SK-N-SH (cell line): ENCODE measurements at places on chromosomes 7 and 10. TPM values are rescaled to one million over a fixed set of nuclear protein-coding genes. Genes with fewer than 3 reads are reported as not detected.
A peak's percentile ranks its signal among the peaks of the same experiment; 100 is the strongest.

DNA sequence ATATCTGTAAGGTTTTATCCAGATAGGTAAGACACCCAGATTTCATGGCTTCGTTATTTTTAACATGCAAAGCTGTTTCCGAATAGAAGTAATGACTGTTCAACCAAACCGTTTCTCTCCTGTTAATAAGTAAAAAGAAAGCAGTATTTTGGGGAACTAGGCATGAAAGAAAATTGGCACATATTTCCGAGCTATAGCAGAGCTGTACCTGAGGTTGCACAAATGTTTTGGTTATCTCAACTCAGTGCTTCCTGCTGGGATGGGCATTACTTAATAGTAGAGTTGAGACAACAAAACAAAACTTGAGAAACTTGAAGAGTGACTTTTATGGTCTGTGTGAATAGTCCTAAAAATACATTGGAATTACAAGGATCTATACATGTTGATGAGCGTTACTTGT is 564.3 kb upstream of the SORCS1 start:
- H3K4me3 ChIP-seq: no peak overlapping the region
- H3K36me3 ChIP-seq: no peaks in the 10 kb centered on the region
- DNase-seq: no peak
- no peaks in the 10 kb centered on the region for H3K27me3 ChIP-seq

The FGL2 gene
- not detected in 2 replicates for polyA plus RNA-seq

- peaks cover 14% of the 10 kb centered on the region for H3K4me1 ChIP-seq
- H3K4me3 ChIP-seq: no peak overlapping the region
- H3K27me3 ChIP-seq: peaks cover 18% of the 10 kb centered on the region; the same call in 1 of the 2 replicates
- H3K36me3 ChIP-seq: no peaks in the 10 kb centered on the region
- no peak overlapping the region for H3K27ac ChIP-seq
These were observed 262.8 kb downstream of the SLC25A13 start for GRCh38 chr7:96059075-96059474.

The TRAPPC14 gene
- polyA plus RNA-seq: 13.9 and 16.4 TPM in 2 replicates

DNA sequence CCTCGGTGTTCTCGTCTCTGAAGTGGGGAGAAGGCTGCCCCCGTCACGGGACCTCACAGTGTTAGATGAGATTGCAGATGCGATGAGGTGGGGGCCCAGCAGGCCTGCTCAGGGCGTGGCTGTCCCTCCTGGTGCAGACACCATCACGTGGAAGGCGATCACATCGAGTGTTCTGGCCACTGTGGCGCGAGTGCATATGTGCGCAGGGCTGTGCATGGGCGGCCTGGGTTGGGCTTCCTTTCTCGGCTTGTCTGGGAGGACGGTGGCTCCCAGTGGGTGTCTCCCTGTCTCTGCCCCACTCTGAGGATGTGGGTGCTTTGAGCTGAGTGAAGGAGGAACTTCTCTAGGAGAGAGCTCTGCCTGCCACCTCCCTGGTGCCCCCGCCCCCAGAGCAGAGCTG is 83.1 kb downstream of the LHPP start:
- H3K4me1 ChIP-seq: peaks cover 6% of the 10 kb centered on the region; the same call in 1 of the 2 replicates
- H3K27me3 ChIP-seq: no peaks in the 10 kb centered on the region
- no peak for DNase-seq
- H3K36me3 ChIP-seq: no peaks in the 10 kb centered on the region
- no peak overlapping the region for H3K27ac ChIP-seq

The RET gene
- polyA plus RNA-seq: 3.2 and 6.8 TPM in 2 replicates

- DNase-seq: no peak
- H3K27ac ChIP-seq: no peak overlapping the region
- H3K4me1 ChIP-seq: no peaks in the 10 kb centered on the region
- H3K4me3 ChIP-seq: no peak overlapping the region
- H3K36me3 ChIP-seq: no peaks in the 10 kb centered on the region
These were observed 243.1 kb downstream of the ARL4A start for GRCh38 chr7:12930534-12930933.

- no peak overlapping the region for H3K4me3 ChIP-seq
- peak overlapping the region; percentile 98 for H3K27ac ChIP-seq
- DNase-seq: no peak
- no peaks in the 10 kb centered on the region for H3K27me3 ChIP-seq
These were observed 784 bp upstream of the SERPINE1 start for GRCh38 chr7:101125989-101126650.

- no peak for DNase-seq
- no peaks in the 10 kb centered on the region for H3K36me3 ChIP-seq
- no peaks in the 10 kb centered on the region for H3K27me3 ChIP-seq
- no peak overlapping the region for H3K4me3 ChIP-seq
- H3K27ac ChIP-seq: no peak overlapping the region; the same call in 1 of the 2 replicates
- H3K4me1 ChIP-seq: no peaks in the 10 kb centered on the region; the same call in none of the 2 replicates
These were observed 162.7 kb downstream of the PFKFB3 start for GRCh38 chr10:6365384-6365783.

DNA sequence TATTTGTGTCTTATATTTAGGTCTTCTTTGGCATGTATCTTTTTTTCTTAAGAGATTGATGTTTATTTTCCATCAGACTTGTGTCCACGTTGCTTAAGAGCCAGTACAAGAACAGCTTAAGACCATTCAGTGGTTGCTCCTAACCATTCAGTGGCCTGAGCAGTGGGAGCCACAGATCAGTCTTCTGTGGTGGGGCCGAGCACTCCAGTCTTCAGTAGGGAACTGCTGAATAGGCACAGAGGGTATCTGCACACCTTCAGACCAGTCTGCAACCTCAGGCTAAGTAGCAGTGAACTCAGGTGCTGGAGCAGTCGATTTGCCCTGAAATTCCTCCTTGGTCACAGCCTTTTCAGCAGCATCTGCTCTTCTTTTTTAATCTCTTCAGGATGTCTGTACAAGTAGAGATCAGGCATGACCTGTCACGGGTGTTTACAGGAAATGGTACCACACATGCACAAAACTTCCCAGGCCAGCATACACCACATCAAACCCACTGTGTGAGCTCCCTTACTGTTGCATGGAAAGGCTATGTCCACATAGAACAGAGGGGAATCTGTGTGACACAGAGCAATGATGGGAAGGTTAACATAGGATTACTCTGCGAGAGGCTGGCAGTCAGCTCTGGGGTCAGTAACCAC is 51.5 kb downstream of the FAM107B start:
- DNase-seq: no peak
- H3K27ac ChIP-seq: no peak overlapping the region
- H3K4me3 ChIP-seq: no peak overlapping the region
- no peaks in the 10 kb centered on the region for H3K27me3 ChIP-seq

GRCh38 chr10:52759154-52759553 is 13.4 kb downstream of the MBL2 start:
- DNase-seq: no peak
- H3K4me3 ChIP-seq: no peak overlapping the region
- H3K27me3 ChIP-seq: no peaks in the 10 kb centered on the region; the same call in 1 of the 2 replicates
- H3K4me1 ChIP-seq: no peaks in the 10 kb centered on the region; the same call in 1 of the 2 replicates
- no peaks in the 10 kb centered on the region for H3K36me3 ChIP-seq
- no peak overlapping the region for H3K27ac ChIP-seq

DNA sequence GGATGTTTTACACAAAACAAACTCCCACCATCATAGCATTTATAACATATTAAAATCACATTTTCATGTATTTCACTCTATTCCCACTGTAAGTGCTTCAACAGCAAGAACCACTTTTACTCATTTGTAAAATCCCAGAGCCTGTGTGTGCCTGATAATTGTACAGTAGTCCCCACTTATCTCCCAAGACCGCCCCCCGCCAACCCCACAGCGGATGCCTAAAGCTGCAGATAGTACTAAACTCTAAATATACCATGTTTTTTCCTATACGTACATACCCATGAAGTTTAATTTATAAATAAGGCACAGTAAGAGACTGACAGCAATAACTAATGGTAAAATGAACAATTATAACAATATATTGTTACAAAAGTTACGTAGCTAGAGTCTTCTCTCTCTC is 33.5 kb downstream of the EZH2 start:
- no peak for DNase-seq
- no peaks in the 10 kb centered on the region for H3K27me3 ChIP-seq
- H3K4me3 ChIP-seq: no peak overlapping the region
- no peak overlapping the region for H3K27ac ChIP-seq

- no peaks in the 10 kb centered on the region; the same call in 1 of the 2 replicates for H3K27me3 ChIP-seq
- no peak overlapping the region for H3K4me3 ChIP-seq
- no peak overlapping the region for H3K27ac ChIP-seq
- no peak for DNase-seq
- peaks cover 53% of the 10 kb centered on the region for H3K4me1 ChIP-seq
These were observed 14.6 kb upstream of the C10orf53 start for GRCh38 chr10:49664842-49665355.

DNA sequence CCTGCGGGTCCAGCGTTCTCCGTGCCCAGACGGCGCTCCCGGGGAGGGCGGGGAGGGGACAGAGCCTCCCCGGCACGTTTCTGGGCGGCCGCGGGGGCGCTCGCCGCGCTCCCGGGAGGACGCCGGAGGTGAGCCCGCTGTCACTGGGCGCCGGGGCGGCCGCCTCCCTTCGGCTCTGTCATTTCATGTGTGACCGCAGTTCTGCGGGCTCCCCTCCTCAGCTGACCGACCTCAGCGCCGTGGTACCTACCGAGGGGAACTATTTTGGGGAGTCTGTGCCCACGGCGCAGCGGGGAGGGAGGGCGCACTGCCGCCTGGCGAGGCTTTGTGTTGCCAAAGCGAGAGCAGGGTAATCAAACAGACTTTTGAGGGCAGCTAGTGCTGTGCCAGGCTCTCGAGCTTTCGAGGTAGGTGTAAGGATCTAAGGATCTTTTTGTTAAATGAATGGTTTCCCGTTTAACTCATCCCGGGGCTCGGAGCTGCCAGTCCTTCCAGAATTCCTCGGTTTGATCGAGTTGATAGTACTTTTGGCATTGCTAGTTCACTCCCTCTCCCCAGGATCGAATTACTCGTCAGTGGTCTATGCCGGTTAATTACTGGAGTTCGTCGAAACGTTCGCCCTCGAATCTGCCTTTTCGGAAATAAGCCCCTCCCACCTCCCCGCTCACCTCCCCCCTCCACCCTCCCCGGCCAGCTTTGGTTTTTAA is 1.9 kb downstream of the ARID5B start:
- peak overlapping the region; percentile 67 for H3K4me3 ChIP-seq
- peaks cover 3% of the 10 kb centered on the region; the same call in 1 of the 2 replicates for H3K36me3 ChIP-seq
- DNase-seq: peak; percentile 78
- H3K4me1 ChIP-seq: peaks cover 22% of the 10 kb centered on the region; the same call in 1 of the 2 replicates

DNA sequence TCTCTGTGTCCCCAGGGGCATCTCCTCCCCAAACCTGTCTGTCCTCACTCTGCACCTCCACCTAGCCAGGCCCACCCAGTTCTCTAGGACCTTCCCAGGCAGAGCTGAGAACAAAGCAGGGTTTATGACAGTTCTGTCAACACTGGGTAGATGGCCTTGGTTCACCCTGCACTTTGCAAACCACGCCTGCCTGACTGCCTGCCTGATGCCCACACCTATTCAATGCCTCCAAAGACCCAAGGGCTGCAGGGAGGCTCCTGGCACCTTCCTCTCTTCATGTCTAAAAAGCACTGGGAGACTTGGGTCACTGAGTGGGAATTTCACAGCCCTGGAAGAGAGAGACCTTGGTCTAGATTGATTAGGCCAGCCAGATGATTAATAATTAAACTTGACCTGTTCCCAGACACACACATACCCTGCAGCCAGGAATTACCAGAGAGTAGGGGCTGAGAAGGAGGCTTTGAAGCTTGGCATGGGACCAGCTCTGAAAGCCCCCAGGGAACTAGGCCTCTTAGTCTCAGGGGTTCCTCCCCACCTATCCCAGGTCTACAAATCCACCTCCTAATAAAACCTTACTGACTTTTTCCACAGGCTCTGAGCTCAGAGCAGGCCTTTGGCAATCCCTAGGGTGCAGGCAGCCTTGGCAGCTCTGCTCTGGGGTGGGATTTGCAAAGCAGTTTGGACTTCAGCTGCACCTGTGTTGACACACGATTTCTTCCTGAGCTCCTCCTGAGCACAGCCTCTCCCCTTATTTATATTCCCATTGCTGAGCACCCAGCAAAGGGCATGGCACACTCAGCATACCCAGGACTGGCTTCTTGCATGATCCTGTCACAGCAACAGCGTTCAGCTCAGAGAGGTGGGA is 25.7 kb upstream of the PDCD4 start:
- H3K4me1 ChIP-seq: no peaks in the 10 kb centered on the region
- H3K27ac ChIP-seq: no peak overlapping the region; the same call in 1 of the 2 replicates
- no peak for DNase-seq
- no peaks in the 10 kb centered on the region for H3K27me3 ChIP-seq
- H3K4me3 ChIP-seq: no peak overlapping the region
- H3K36me3 ChIP-seq: no peaks in the 10 kb centered on the region

The IDI2 gene
- not detected in 2 replicates for polyA plus RNA-seq

DNA sequence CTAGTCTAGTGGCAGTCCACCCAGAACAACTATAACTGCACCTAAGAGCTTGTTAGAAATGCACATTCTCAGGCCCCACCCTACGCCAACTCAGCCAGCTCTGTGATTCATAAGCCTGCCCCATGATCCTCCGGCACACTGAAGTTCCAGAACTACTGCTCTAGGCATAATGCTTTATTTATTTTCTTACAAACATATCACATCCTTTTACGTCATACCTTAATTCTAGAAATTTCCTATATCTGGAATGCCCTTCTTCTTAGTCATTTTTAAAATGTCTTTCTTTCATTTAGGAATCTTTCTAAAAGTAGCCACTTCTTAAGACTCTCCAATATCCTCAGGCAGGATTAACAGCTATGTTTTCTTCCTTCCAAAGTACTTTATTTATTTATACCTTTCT is 480.1 kb downstream of the INHBA start:
- H3K4me1 ChIP-seq: peaks cover 2% of the 10 kb centered on the region
- no peak overlapping the region for H3K4me3 ChIP-seq
- no peaks in the 10 kb centered on the region for H3K27me3 ChIP-seq
- H3K36me3 ChIP-seq: no peaks in the 10 kb centered on the region
- DNase-seq: no peak

The VWC2 gene
- polyA plus RNA-seq: not detected in 2 replicates

- H3K27ac ChIP-seq: no peak overlapping the region
- peaks cover 19% of the 10 kb centered on the region for H3K36me3 ChIP-seq
- no peak overlapping the region for H3K4me3 ChIP-seq
- DNase-seq: no peak
These were observed 99.1 kb upstream of the TMEM168 start for GRCh38 chr7:112889268-112889667.

DNA sequence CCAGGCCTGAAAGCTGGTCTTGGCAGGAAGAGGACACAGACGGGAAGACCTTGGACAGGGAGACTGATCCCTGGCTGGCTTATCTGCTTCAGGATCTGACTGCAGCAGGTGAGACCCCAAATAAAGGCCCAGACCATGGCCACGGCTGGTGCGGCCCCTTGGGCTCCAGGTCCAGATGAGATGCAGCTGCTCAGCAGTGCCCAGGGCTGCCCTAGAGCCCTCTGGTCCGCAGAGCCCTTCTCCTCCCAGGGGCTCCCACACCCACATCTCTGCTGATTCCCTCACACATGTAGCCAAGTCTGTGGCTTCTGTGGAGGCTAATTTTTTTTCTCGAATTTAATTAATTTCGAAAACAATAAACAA is 46.3 kb downstream of the VIPR2 start:
- H3K4me3 ChIP-seq: no peak overlapping the region
- no peak overlapping the region for H3K27ac ChIP-seq
- H3K4me1 ChIP-seq: no peaks in the 10 kb centered on the region
- H3K27me3 ChIP-seq: no peaks in the 10 kb centered on the region
- no peaks in the 10 kb centered on the region for H3K36me3 ChIP-seq
- DNase-seq: no peak

- no peak overlapping the region for H3K27ac ChIP-seq
- H3K4me1 ChIP-seq: no peaks in the 10 kb centered on the region
- no peak for DNase-seq
- no peak overlapping the region for H3K4me3 ChIP-seq
These were observed 8.4 kb upstream of the HYCC1 start for GRCh38 chr7:23022258-23022769.

GRCh38 chr7:28177836-28178235 is 2.8 kb downstream of the JAZF1 start:
- DNase-seq: no peak
- H3K4me3 ChIP-seq: no peak overlapping the region
- H3K36me3 ChIP-seq: no peaks in the 10 kb centered on the region
- peaks cover 7% of the 10 kb centered on the region; the same call in 1 of the 2 replicates for H3K4me1 ChIP-seq
- H3K27ac ChIP-seq: no peak overlapping the region

- no peaks in the 10 kb centered on the region for H3K4me1 ChIP-seq
- no peaks in the 10 kb centered on the region for H3K36me3 ChIP-seq
- DNase-seq: peak; percentile 53
- H3K27me3 ChIP-seq: 0 out of 2 replicates have a peak, but pooled peaks cover 4% of the 10 kb centered on the region
These were observed 27.4 kb downstream of the ADAMTS14 start for GRCh38 chr10:70699659-70700174.
